ENCODE measurements at places on chromosomes 1 and 21.

DNA sequence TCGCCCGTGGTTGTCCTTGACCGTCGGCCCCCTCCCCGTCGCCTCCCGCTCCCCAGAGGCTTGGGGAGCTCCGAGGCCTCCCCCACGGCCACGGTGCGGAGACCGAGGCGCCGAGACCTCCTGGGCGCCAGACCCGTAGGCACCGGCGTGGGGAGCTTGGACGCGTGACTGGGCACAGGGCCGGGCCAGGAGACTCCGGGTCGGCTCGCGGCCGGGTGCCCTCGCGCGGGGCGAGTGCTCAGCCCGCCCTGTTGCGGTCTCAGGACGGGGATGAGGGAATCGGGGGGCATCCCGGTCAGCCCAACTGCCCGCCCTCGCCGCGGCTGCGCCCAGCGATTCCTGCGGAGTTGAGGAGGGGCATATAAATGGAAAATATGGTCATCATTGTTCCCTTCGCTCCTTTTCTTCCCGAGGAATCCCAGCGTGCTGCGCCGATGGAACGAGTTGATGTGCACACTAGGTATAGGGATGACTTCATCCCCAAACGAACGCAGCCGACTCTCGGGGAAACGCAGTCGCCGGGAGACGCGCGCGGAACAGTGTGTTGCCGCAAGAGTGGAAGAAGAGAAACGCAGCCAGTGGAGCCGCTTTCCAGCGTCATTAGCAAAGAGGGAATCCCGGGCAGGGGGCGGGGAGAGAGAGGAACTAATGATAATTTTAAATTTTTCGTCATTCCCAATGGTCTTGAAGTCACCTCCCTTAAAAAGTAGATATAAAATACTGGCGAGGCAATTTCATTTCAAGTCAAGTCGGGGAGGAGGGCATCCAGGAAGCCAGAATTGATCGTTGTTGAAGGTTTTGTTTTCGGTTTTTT is 747 bp upstream of the ENAH start:
- DNase-seq = peak; percentile 23

DNA sequence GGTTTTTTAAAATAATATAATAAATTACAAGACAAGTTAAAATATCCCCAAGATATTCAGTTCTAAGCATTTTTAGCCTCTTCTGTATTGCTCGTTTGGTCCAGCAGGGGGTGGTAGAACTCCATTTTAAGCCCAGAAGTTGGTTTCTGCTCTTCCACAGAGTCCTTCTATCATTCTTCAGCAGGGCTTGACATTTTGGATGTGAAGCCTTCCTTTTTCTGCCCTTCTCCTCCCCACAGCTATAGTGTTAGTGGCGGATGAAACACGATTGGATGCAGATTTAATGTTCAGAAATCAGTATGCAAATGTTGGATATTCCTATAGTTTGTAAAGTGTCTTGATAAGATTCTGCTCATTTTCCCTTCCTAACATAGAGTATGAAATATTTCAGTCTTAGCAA is 1.4 kb downstream of the NCAM2 start:
- DNase-seq = peak; percentile 8

- DNase-seq = no peak
These were observed 59.9 kb downstream of the PLXNA2 start for GRCh38 chr1:208183977-208184911.

GRCh38 chr1:99171184-99171813 is 93.0 kb upstream of the PLPPR4 start:
- no peak for DNase-seq

DNA sequence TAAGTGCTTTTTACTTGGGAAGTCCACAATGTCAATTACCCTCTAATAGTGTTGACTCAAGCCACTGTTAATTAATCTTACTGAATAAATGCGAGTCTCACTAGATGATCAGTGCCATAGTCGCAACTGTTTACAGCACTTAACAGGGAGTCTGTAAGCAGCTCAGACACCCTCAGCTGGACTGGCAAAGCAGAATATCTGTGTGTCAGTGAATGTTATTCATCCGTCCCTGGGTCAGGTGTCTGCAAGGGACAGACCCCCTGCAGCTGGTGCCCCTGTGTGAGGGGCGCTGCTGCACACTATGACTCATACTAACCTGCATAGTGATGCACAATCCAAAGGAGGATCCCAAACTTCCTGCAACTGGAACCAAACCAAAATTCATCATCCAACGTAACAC is 306.5 kb downstream of the HHIPL2 start:
- DNase-seq = no peak

DNA sequence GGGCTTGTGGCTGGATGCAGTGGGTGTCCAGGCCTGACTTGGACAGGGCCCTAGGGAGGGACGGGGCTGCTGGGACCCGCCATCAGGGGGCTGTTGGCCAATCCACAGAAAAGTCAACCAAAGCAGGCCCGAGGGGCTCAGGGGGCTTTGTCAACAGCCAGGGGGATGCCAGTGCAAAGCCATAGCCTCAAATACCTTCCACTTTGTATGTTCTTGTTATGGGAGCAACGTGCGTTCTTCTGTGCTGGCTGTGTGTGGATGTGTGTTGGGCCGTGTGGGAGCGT is 35.4 kb upstream of the ARF1 start:
- DNase-seq = no peak

GRCh38 chr1:216830424-216831210 is 107.4 kb upstream of the ESRRG start:
- no peak for DNase-seq

GRCh38 chr1:85116856-85117255 is 68.6 kb upstream of the MCOLN3 start:
- DNase-seq = no peak

Data from activated T-cell treated with anti-CD3 and anti-CD28 coated beads, Interleukin-2, amount 50 U/mL, for 72 hours (primary cell).